ENCODE measurements at places on chromosomes 11 and 22.

GRCh38 chr22:49163258-49163959, 664.3 kb downstream of the BRD1 start:
- DNase-seq, result no peak

GRCh38 chr22:38924347-38924952, 33.0 kb upstream of the APOBEC3A start:
- peak; percentile 60 for DNase-seq

DNA sequence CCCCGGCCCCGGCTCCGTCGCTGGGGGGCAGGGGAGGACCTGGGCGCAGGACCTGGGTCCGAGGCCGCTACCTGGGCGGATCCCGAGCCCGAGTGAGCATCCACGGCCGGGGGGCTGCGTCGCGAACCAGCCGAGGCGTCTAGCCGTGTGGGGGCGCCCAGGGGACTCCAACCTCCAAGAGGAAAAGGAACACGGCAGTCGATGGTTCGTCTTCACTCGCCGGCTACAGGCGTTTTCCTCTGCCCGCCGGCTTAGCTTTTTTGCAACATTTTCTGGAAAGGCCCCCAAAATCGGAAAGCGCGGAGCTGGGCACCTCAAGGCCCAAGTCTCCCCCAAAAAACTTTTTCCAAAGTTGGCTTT, 666 bp downstream of the PDGFB start:
- DNase-seq, result no peak

DNA sequence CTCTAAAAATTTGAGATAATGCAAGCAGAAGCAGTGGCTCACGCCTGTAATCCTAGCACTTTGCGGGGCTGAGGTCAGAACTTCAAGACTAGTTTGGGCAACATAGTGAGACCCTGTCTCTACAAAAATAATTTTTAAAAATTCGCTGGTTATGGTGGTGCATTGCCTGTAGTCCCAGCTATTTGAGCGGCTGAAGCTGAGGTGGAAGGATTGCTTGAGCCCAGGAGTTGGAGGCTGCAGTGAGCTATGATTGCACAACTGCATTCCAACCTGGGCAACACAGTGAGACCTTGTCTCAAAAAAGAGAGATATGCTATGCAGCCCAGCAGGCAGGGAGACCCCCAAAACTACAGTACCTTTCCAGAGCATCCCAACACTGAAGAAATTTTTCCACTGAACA, 2.3 kb downstream of the CTSC start:
- DNase-seq, result no peak

GRCh38 chr11:34475656-34476055, 36.9 kb downstream of the CAT start:
- no peak for DNase-seq

GRCh38 chr11:10542776-10543175, 1.8 kb upstream of the RNF141 start:
- DNase-seq, result no peak

- DNase-seq, result no peak
Observed at GRCh38 chr22:42331014-42331413, 60.6 kb upstream of the TCF20 start.

- DNase-seq, result no peak
Observed at GRCh38 chr11:44301564-44302271, 8.2 kb downstream of the ALX4 start.

DNA sequence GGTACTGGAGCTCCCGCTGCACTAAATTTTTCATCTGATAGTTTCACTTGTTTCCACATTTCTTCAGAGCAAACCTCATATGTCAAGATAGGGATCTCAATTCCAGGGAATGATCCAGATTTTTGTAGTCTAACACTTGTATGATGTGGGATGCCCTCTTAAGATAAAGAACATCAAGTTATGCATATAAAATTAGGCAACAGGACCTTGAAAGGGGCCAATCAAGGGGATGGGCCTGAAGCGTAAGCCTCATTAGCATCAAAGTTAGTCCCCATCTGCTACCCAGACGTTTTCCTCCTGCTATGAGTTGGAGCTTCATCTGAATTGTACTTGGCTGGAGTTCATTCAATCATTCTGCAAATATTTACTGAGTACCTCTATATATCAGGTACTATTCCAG, 17.5 kb downstream of the PDGFD start:
- DNase-seq, result no peak

Measured in AG04450 (cell line).